ENCODE measurements at places on chromosomes 12 and 14. TPM values are rescaled to one million over a fixed set of nuclear protein-coding genes. Genes with fewer than 3 reads are reported as not detected.
A peak's percentile ranks its signal among the peaks of the same experiment; 100 is the strongest.

The ATL1 gene
- 1.3 TPM for total RNA-seq

The MGP gene
- total RNA-seq: not detected

GRCh38 chr14:55752580-55753390, 172.8 kb downstream of the KTN1 start:
- no peak for DNase-seq
- H3K4me3 ChIP-seq: no peak overlapping the region
- H3K36me3 ChIP-seq: no peaks in the 10 kb centered on the region
- H3K4me1 ChIP-seq: no peaks in the 10 kb centered on the region
- H3K27ac ChIP-seq: no peak overlapping the region

DNA sequence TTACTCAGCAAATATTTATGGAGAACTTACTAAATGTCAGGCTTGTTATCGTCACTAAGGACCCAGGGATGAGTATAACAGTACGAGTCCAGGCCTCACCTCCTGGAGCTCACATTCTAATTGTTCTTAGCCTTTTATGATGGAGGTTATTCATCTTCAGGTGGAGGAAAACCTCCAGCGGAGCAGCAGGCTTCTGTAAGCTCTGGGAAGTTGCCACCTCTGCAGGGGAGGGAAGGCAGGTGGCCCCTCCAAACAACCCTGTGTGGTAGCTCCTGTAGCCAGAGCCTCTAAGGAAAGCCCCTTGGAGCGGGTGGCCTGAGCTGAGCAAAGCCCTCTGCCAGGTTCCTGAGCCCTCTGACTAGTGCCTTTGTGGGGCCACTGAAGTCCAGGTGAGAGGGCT, 104.1 kb downstream of the SMOC1 start:
- DNase-seq: no peak
- no peak overlapping the region for H3K27ac ChIP-seq
- no peaks in the 10 kb centered on the region for H3K4me1 ChIP-seq
- peaks cover 24% of the 10 kb centered on the region for H3K27me3 ChIP-seq
- H3K36me3 ChIP-seq: no peaks in the 10 kb centered on the region

- H3K36me3 ChIP-seq: no peaks in the 10 kb centered on the region
- no peak for DNase-seq
- no peak overlapping the region for H3K4me3 ChIP-seq
- H3K27me3 ChIP-seq: no peaks in the 10 kb centered on the region
Measured at GRCh38 chr14:86310611-86311010, 780.7 kb downstream of the FLRT2 start.

GRCh38 chr12:114662512-114663177, 21.3 kb downstream of the TBX3 start:
- H3K4me3 ChIP-seq: no peak overlapping the region
- peaks cover 43% of the 10 kb centered on the region for H3K27me3 ChIP-seq
- H3K4me1 ChIP-seq: no peaks in the 10 kb centered on the region
- DNase-seq: peak; percentile 24
- no peaks in the 10 kb centered on the region for H3K36me3 ChIP-seq

DNA sequence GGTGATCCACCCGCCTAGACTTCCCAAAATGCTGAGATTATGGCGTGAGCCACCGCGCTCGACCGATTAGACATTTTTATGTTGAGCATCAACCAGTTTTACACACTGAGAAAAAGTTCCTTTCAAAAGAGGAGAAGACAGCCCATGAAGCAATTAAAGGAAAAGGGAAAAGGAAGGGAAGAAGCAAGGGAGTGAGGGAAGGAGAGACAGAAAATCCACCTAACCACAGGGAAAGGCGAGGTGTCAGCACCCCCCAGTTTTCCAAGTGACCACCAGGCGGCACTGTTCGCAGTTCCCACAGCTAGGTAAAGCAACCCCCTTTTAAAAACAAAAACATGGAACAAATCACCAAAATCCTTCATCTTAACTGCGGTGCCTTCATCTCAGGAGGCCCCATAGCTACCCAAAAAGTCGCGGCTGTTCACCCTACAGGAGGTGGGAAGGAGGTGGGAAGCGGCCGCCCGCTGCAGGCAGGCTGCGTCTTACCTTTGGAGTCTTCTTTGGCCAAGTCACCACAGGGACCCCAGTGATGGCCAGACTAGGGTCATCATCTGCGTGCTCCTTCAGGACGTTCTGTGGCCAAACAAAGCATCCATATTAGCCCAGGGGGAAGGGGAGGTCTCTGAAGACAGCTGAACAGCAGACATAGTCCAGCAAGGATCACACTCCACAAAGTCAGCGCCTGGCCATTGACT, 86.6 kb downstream of the KDM2B start:
- H3K36me3 ChIP-seq: peaks cover 10% of the 10 kb centered on the region
- no peak overlapping the region for H3K27ac ChIP-seq
- no peak overlapping the region for H3K4me3 ChIP-seq

GRCh38 chr12:56565510-56566101, 44.0 kb downstream of the RBMS2 start:
- no peaks in the 10 kb centered on the region for H3K36me3 ChIP-seq
- H3K4me3 ChIP-seq: peak overlapping the region; percentile 27
- peak overlapping the region; percentile 42 for H3K27ac ChIP-seq
- H3K4me1 ChIP-seq: peaks cover 18% of the 10 kb centered on the region
- no peaks in the 10 kb centered on the region for H3K27me3 ChIP-seq

- H3K4me3 ChIP-seq: no peak overlapping the region
- no peaks in the 10 kb centered on the region for H3K36me3 ChIP-seq
- peaks cover 26% of the 10 kb centered on the region for H3K27me3 ChIP-seq
- no peak overlapping the region for H3K27ac ChIP-seq
Measured at GRCh38 chr14:56027916-56028712, 90.1 kb upstream of the PELI2 start.

GRCh38 chr12:32727237-32727636, 28.5 kb downstream of the YARS2 start:
- peaks cover 1% of the 10 kb centered on the region for H3K4me1 ChIP-seq
- no peak for DNase-seq
- H3K36me3 ChIP-seq: peaks cover 45% of the 10 kb centered on the region
- H3K27ac ChIP-seq: no peak overlapping the region

- no peak overlapping the region for H3K4me3 ChIP-seq
- DNase-seq: no peak
- H3K27me3 ChIP-seq: no peaks in the 10 kb centered on the region
- peaks cover 50% of the 10 kb centered on the region for H3K4me1 ChIP-seq
- peaks cover 77% of the 10 kb centered on the region for H3K36me3 ChIP-seq
Measured at GRCh38 chr14:24437020-24437735, 5.4 kb downstream of the SDR39U1 start.
